ENCODE measurements at places on chromosomes 7 and 10. TPM values are rescaled to one million over a fixed set of nuclear protein-coding genes. Genes with fewer than 3 reads are reported as not detected.

DNA sequence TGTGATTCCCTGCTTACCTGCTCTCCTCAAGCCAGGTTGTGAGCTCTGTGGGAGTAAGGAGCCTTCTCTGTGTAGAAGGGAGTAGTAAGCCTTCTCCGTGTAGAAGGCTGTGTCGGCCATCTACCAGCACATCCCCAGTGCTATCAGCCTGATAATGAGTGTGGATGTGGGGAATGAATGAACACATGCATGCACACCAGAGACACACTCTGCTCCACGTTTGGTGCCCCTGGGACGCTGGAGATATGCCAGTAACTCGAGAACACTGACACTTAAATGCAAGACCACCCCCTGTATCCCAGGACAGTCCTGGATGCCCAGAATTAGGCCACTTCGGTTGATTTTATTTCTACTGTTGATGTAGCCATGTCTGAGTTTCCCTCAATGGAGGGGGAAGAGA, 21.1 kb upstream of the GPR26 start:
- no peak for DNase-seq

DNA sequence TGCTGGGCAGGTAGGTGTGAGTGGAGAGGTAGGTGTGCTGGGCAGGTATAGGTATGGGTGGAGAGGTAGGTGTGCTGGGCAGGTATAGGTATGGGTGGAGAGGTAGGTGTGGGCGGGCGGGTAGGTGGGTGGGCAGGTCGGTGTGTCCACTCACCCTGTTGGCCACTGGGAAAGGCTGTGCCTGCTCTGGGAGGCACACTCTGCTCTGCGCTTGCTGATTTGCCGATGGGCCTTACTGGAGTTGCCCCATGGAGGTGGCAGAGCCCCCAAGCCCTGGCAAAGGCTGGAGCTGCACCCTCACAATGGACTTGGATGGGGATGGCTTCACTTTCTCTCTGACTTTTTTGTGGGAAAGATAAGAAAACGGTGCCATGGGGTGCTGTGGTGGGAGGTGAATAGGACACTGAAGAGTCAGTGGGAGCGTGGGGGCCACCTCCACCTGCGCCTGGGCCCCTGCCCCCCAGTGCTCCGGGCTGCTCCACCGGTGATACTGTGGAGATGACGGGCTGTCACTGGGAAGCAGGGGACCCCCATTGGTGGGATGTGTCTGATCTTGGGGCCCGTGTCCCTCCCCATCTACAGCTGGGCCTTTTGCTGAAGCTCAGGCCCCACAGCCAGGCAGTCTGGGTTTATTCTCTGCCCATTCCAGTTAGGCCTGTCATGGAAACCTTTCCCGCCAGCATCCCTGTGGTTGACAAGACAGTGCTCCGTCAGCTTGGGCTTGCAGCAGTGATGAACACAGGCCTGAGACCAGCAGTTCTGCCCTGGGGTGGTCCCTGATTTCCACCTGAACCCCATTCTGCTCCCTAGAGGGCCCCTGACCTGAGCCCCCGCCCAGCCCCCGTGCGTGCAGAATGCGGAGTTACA, 75.0 kb downstream of the NKX6-2 start:
- no peak for DNase-seq

Gene ZNF398
- total RNA-seq, result 6.6 TPM

- no peak for DNase-seq
These were observed 680.8 kb downstream of the PHTF2 start for GRCh38 chr7:78479348-78479747.

- DNase-seq, result no peak
These were observed 72.2 kb downstream of the CH25H start for GRCh38 chr10:89134963-89135362.
